ENCODE measurements at places on chromosomes 6 and 20.
A peak's percentile ranks its signal among the peaks of the same experiment; 100 is the strongest.

DNA sequence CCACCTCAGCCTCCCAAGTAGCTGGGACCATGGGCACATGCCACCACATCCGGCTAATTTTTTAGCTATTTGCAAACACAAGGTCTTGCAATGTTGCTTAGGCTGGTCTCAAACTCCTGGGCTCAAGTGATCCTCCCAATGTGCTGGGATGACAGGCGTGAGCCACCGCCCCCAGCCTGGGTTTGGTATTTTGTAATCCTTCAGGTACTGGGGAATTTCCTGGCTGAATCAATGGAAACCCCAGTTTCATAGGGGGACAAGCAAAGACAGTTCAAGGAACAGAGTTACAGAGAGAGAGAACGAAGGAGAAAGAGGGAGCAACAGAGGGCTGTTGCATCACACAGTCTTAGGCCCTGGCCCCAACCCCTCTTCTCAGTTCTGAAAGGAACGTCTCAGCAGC, 35.7 kb downstream of the RAB44 start:
- DNase-seq = no peak

DNA sequence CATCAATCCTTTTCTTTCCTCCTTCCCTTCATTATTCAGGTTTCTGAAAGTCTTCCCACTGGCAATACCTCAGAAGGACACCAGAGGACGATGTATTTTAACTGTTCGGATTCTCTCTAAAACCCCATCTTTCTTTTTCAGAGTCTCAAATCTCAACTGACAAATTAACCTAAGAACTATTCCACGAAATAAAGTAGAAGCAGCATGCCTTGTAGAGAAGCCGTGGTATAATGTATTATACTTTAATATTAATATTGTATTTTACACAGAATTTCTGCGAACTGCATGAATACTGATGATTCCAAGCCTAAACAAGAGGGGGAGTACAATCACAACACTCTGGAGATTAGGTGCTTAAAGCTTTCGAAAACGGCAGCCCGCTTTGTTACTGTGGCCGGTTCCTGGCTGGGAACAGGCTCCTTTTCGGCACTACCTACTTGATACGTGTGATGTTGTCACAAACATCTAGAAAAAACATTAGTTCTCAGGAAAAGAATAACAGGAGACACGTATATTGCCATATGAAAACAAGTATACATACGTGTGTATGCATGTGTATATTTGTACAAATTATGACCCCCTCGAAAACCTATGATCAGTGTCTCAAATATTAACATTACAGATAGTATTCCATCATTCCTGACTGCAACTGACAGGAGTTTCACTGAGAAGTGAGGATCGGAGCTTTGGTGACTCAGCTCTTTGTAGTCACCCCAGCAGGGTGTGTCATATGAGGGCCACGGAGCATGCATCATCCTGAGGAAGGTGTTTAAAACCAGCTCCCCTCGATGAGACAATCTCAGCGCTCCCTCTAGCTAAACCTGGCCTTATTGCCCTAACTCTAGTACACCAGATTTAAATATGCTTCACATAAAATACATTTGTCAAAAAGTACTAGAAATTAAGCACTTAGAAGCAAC, 319.7 kb upstream of the TCF21 start:
- peak; percentile 32 for DNase-seq

DNA sequence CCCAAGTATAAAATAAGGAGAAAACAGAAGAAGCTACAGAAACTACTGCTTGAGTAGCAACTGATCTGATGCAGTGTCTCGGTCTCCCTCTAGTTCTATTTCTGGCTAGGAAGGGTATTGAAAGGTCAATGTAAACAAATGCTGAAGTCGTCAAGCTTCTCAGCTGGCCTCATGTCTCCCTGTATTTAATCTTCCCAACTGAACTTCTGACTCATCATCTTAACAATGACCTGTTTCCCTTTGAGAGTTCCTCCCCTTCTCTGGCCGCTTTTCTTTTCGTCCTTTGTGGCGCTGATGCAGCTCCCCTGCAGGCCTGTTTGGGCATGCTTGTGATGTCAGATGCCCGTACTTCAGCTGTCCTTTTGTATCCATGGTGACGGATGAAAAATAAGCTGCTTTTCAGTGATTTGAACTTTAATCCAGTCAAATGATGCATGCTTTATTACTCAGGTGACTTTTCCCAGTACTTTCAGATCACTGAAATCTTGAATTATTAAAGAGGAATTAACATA, 7.8 kb upstream of the LCA5 start:
- DNase-seq = peak; percentile 94

DNA sequence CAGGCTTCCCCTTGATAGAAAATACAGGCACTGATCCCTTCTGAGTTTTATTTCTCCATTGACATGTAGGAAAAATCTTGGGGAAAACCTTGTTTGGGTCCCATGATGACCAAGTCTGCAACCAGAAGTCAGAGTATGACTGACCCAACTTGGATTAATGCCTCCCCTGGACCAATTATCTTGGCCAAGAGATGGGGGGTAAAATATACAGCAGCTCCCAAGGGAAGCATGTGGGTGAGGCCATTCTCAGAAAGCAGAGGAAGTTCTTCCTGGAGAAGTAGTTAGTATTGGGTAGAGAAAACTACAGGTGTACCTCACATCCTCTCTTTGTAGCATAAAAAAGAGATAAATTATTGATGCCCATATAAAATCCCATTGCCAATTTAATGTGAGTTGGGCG, 285.2 kb upstream of the PLCB4 start:
- DNase-seq = no peak

DNA sequence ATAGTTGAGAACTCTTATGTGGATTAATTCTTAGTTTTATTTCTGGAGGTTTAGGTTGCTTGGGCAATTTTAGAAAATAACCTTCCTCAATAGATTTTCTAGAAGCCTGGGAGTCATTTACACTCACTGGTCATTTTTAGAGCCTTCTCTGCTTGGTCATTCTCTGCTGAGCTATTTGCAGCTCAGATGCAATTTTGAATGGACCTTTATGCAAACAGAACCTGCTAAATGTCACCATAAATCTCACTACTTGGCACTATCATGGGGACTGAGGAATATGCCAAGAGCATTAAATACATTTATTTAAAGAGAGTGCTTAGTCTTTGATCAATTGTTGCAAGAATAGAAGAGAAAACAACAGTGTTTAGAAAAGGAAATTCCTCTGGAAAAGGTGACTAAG, 154.0 kb downstream of the CLVS2 start:
- DNase-seq = no peak

- DNase-seq = no peak
Observed at GRCh38 chr6:26296857-26297648, 67.9 kb upstream of the BTN3A2 start.

Data from KBM-7 (cell line).